HepG2 (cell line): ENCODE measurements at places on chromosomes 4 and X. TPM values are rescaled to one million over a fixed set of nuclear protein-coding genes. Genes with fewer than 3 reads are reported as not detected.

- DNase-seq = no peak
These were observed 351.9 kb upstream of the FAT1 start for GRCh38 chr4:187075514-187075913.

GRCh38 chr4:20544645-20545044 is 155.6 kb upstream of the PACRGL start:
- DNase-seq = peak; percentile 14

MAMLD1 gene
- total RNA-seq = not detected in 2 replicates

- no peak for DNase-seq
These were observed 14.2 kb downstream of the CXCR3 start for GRCh38 chrX:71604141-71604540.

DNA sequence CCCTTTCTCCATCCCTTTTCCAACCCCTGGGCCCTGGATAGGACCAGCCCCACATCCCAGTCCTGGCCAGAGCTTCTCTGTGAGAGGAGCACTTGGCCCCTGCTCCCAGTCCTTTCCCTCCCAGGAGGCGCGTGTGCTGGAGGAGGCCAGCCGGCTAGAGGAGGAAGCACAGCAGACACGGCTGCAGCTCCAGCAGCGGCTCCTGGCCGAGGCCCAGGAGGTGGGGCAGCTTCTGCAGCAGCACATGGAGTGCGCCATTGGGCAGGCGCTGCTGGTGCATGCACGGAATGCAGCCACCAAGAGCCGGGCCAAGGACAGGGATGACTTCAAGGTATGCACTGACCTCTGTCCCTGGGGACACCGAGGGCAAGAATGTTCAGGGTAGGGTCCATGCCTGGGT is 87.5 kb downstream of the EVC start:
- DNase-seq = no peak

- DNase-seq = peak; percentile 37
These were observed at the start of gene TBL1X for GRCh38 chrX:9464435-9465371. Gene TBL1X (plus strand): TSS chrX:9465058. CDS start chrX:9653587, 188,529 bp downstream.

GRCh38 chr4:38804654-38805295 is at the start of gene TLR1:
Gene TLR1 (minus strand): TSS chr4:38804791. CDS start chr4:38798831, 5,960 bp downstream.
- peak; percentile 25 for DNase-seq

IDUA gene
- total RNA-seq = 0.32 and 1.0 TPM in 2 replicates

C1GALT1C1 gene
- 18.2 and 31.9 TPM in 2 replicates for total RNA-seq

GRCh38 chr4:8157944-8158709 is 486 bp downstream of the ABLIM2 start:
- DNase-seq = no peak

TRIM2 gene
- total RNA-seq = 4.2 and 7.0 TPM in 2 replicates

- no peak for DNase-seq
These were observed 69.2 kb upstream of the ZCCHC13 start for GRCh38 chrX:74234818-74235217.

ATP5ME gene
- 753 and 1,048 TPM in 2 replicates for total RNA-seq

- DNase-seq = no peak
These were observed 1.7 kb downstream of the SLAIN2 start for GRCh38 chr4:48343035-48343434.

DNA sequence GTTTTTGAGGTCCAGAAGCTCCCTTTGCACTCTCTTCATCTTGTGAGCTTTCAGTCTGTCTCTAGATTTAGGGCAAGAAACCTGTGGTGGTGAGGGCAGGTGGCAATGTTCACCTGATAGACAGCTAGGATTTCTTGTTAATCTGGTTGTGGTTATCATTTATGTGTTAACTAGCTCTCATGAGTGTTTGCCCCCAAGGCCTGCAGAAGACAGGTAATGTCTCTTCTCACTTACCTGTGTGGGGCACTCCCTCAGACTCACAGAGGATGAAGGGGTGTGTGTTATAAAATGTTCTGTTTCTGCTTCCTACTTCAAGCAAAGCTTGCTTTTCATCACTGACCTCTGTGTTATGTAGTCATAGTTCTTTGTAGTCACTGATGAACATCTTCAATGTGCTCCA is 17.8 kb downstream of the EGF start:
- no peak for DNase-seq

DNA sequence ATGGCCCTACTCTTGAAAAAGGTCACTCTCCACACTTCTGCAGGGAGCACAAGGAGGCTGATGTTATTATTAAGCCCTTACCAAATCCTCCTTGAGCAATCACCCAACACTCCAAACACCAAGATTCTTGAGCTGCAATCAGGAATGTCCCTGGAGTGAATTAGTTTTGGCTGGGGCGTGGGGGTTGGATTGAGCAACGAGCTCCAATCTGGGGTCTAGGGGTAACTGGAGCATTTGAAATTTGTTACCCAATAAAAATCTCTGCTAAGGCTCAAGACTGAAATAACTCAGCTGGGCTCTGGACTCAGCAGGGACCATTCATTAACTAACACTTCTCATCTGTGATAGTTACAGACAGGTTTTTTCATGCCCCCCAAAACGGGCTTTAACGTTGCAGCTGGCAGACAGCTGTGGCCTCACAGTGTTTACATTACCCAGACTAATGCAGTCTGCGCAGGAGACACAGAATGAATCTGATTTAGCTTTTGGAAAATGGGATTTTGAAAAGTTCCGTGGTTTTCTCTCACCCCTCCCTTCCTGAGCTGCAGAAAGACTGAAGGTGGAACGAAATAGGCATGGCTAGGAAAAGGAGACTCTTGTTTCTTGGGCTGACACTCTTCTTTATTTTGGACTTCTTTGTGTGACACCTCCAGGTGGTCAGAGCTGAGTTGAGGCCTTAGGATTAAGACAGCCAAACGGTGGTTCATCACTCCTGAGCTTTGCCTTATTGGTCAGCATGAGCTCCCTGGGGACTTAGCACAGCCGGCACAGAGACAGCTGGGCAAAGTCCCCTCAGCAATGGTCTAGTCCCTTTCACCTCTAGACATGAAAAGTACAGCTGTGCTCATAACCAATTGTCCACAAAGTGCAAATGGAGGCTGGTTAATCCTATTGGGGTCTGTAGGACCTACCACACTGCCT is 26.6 kb downstream of the PLAC1 start:
- DNase-seq = no peak

DNA sequence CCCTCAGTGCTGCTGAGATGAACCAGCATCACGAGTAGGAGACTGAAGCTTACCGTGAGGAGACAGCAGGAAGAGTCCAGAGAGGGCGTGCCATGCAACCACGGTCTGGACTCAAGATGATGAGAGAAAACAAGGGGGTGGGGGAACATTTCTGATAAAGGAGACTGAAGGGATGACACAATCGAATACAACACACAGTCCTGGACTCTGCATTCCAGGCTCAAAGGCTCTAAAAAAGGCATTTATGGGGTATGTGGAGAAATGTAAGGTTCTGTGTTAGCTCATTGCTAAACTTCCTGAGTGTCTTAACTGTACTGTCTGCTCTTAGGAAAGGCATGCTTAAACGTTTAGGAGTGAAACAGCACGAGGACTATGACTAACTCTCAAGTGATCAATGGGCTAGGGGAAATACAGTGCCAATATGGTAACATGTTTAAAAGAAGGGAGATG is 20.6 kb upstream of the IRAK1 start:
- peak; percentile 64 for DNase-seq

DNA sequence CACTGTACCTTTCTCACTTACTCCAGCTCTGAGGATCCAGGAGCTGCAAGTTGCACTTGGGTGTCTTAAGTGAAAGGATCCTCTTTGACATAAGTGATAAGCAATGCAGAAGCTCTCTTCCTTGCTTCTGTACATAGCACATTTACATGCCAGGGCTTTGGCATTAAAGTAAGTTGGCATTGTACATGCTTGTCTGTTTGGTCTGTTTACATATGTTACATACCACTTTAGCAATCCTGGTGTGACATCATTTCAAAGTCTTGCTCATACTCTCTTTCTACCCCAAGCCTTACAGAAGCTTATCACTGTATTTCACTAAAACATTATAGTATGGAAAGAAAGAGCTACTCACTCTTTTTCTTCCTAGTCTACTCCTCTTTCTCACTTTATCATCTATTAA is 2548.3 kb downstream of the ARAP2 start:
- no peak for DNase-seq

DNAAF6 gene
- not detected in 2 replicates for total RNA-seq

- no peak for DNase-seq
These were observed 58.9 kb upstream of the ARHGAP24 start for GRCh38 chr4:85416094-85416493.

DNA sequence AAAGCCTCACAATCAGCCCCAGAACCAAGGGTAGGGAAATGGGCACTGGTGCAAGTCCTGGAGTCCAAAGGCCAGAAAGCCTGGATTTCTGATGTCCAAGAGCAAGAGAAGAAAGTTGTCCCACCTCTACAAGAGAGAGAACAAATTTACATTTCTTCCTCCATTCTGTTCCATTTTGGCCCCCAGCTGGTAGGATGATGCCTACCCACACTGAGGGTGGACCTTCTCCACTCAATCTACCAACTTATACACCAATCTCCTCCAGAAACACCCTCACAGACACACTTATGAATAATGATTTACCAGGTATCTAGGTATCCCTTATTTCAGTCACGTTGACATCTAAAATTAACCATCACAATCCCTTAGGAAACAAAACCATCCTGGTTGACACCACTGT is 367.8 kb upstream of the GRIA3 start:
- no peak for DNase-seq

TMEM271 gene
- not detected in 2 replicates for total RNA-seq

- DNase-seq = no peak
These were observed 6.9 kb downstream of the LSM6 start for GRCh38 chr4:146182443-146182842.

DNA sequence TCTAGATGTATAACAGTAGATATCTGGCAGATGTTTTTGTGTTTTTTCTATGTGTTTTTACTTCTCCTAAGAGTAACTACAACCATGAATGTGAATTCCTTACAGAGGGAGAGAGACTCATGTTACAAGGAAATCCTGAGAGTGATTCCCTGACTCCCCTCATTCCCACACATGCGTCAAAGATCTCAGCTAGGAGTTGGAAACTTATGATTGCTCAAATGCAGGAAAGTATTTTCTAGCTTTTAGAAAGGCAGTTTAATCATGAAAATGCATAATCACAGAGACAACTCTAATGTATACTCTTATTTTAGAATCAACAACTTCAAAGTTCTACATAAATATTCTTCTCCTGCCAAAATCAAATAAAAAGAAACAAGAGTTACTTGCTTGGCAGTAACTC is 121.8 kb downstream of the PDE5A start:
- DNase-seq = no peak

FAM149A gene
- total RNA-seq = not detected in 2 replicates

HMX1 gene
- total RNA-seq = not detected in 2 replicates

- DNase-seq = no peak
These were observed 114.1 kb downstream of the FAM9B start for GRCh38 chrX:8919801-8920200.

GRCh38 chr4:183738081-183738673 is 79.1 kb downstream of the TRAPPC11 start:
- DNase-seq = no peak

DNA sequence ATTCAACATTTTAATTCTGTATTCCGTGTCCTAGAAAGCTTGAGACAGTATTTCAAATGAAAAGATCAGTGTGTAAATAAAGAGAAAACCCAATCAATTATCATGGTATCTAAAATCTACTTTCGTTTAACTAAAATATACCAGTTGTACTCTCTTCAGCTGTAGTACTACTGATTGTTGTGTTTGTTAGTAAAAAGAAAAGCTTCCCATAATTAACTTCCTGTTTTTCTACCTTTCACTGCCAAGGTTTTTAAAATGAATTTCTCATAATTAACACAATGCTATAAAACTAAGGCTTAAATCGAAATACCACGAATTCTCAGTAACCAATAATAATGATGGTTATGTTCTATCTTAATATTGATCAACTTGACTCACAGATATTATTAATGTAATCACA is 37.4 kb downstream of the PPP3CA start:
- no peak for DNase-seq

GRCh38 chr4:186545436-186545835 is 9.9 kb downstream of the MTNR1A start:
- no peak for DNase-seq

DNA sequence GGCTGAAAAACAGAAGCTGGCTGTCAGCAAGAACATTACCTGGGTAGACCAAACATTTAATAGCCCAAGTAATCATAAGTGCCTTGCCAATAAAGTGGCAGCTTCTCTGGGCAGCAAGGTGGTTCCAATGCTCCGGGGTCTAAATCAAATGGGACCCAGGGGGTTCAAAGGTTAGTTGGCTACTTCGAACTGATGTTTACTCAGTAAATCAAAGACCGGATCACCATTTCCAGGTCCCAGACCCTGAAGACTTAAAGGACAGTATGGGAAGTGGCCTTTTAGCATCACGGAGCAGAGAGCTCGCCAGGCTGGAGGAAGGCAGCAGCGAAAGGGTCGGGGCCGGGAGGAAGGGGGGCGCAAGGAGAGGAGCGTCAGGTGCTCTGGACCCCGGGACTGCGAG is 1.0 kb downstream of the SH3KBP1 start:
- DNase-seq = peak; percentile 27

- DNase-seq = no peak
These were observed 345.5 kb upstream of the FSTL5 start for GRCh38 chr4:162509333-162509732.

- DNase-seq = no peak
These were observed 19.8 kb upstream of the PPARGC1A start for GRCh38 chr4:23909671-23910070.
